ENCODE measurements at places on chromosomes 2 and 18. TPM values are rescaled to one million over a fixed set of nuclear protein-coding genes. Genes with fewer than 3 reads are reported as not detected.

DNA sequence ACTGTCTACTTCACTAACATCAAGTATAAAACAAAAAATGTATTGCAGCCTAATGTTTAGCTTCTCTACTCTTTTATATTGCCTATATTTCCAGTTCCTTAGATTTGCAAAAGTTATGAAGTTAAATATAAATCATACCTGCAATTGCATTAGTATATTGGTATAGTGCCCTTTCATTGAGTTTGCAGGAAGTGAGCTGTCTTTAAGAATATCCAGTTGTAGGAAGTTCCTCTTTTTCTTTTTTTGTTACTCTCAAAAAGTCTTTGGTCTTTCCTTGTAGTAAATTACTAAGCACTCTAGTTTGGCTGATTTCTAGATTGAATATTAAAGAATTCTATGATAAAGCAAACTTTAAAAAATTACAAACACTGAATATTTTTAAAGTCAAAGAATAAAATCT lies 71.3 kb upstream of the FN1 start:
- no peak for DNase-seq

DNA sequence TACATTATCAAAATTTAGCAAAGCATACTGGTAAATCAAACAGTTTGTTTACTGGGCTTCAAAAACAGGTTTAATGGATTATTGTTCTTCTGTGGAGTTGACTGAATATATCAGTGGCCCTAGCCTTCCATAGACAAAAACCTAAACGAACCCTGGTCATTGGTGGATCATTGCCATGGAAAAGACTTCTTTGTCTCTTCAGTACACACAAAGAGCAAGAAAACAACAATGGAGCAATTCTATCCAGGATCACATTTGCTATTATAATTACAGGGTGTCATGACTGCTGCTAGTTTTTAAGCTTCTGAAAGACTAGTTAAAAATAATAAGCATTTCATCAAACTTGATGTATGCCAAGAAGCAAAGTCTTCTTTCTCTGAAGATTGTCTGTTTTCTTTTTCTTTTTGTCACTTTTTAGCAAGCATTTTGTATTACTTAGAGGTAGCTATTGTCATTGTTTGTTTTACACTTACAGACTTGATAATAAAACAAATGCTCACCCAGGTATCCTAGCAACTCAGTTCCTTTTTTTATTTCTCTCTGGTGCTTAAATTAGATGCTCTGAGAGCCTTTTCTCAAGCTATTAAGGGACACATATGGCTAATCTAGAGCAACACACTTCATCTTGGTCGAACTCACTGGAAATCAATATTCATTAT lies 1228.7 kb upstream of the DDX18 start:
- no peak for DNase-seq

The BZW1 gene
- total RNA-seq, result 158 TPM

DNA sequence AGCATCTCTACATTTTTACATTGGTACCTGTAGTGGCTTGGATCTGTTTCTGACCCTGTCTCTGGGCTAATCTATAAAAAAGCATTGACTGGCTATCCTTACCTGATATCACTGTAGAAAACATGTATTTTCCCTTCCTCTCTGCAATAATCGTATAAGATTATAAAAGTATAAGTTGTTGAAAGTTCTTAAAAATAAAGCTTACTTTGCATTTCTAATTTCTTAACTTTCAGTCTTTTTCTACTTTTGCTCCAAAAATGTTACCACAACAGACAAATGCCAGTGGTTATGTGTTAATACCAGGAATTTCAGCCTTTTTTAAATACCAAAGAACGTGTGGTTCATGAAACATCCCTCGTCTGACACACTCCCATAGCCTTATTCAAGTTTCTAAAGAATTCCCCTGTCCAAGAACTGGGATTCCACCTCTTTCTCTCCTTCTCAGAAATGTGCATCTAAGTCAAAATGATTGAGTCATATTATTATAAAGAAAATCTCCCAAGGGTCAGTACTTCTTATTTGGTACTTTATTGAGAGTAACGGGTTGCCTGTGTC lies 28.5 kb upstream of the ACKR3 start:
- no peak for DNase-seq

The IL36RN gene
- total RNA-seq, result not detected

The RBM44 gene
- total RNA-seq, result 0.55 TPM

DNA sequence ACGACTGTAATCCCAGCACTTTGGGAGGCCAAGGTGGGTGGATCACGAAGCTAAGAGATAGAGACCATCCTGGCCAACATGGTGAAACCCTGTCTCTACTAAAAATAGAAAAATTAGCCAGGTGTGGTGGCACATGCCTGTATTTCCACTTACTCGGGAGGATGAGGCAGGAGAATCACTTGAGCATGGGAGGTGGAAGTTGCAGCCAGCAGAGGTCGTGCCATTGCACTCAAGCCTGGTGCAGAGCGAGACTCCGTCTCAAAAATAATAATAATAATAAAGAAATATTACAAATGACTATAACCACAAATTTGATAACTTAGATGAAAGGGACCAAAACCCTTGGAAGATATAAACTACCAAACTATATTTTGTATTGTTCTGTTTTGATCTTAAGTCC lies 226.3 kb upstream of the GULP1 start:
- DNase-seq, result no peak

The HSBP1L1 gene
- total RNA-seq, result 21.4 TPM

DNA sequence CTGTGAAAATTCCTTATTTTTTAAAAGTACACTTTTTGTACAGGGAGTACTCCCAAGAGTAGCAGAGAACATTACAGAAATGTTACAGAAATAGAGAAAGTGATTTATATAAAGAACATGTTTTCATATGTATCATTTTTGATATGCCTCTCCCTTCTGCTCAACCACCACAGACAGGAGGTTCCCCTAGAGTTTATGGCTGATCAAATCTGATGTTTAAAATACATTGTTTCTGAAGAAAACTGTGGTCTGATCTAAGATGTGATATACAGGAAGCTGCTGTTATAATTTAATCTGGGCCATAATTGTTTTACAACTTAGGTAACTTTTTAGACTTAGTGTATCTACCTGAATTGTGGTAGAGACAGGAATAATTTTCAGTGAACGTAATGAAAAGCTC lies 37.0 kb downstream of the STAT4 start:
- no peak for DNase-seq

- DNase-seq, result no peak
These were observed 203.8 kb upstream of the SIX2 start for GRCh38 chr2:45212953-45213635.

The ALPI gene
- 1.0 TPM for total RNA-seq

DNA sequence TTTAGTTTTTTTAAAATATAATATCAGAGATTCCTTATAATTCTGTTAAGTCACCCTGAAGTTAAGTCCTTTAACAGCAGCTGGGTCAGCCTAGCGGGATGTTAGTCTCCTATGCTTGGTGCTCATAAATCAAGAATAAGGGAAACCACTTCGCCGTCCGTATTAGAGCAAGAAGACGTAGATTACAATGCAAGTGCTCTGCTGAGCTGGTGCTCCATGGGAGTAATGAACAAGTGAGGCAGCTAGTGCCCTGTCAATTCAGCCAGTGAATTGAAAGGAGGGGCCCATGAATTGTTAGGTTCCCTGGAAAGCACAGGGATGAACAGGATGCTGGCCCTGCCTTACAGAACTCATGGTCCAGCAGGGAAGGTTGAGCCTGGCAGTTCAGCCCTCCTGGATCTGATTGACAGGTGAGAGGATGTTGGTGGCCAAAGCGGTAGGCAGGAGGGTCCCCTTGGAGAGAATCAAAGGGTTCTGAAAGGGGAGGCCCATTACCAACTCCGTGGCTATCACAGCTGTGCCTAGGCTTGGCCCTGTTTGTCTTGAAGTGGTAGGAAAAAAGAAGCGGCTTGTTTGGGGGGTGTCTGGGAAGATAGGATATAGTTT lies 30.8 kb downstream of the PLB1 start:
- DNase-seq, result no peak

- no peak for DNase-seq
These were observed 31.3 kb upstream of the BIN1 start for GRCh38 chr2:127138281-127138680.

DNA sequence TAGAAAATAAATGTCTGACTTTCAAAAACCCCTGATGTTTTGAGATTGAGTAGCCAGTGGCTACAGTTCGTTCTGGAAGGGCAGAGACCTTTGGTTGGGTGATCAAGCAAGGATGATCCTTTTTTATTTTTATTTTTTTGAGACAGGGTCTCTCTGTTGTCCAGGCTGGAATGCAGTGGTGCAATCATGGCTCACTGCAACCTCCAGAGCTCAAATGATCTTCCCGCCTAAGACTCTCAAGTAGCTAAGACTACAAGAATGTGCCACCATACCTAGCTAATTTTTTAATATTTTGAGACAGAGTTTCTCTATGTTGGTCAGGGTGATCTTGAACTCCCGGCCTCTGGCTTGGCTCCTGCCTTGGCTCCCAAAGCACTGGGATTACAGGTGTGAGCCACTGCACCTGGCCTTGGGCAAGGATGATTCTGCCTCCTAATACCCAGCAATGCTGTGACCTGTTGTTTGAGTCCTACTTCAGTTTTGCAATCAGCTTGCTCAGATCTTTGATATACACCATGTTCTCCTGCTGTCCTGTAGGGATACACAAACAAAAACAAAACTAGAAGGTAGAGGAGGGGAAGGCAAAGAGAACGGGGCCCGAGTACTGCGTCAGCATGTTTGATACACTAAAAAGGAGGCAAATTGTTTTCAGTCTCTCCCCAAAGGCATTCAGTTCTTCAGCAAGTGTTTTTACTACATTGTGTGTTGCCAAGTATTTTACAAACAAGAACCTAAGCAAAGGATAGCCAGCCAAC lies 59.2 kb upstream of the LYPD6B start:
- no peak for DNase-seq

GRCh38 chr2:216559625-216560156 lies 61.0 kb downstream of the RPL37A start:
- DNase-seq, result no peak

- no peak for DNase-seq
These were observed 658.3 kb upstream of the NXPH2 start for GRCh38 chr2:139438478-139438877.

GRCh38 chr18:57207124-57207916 lies 60.4 kb downstream of the BOD1L2 start:
- DNase-seq, result no peak

The SPAST gene
- 18.1 TPM for total RNA-seq

DNA sequence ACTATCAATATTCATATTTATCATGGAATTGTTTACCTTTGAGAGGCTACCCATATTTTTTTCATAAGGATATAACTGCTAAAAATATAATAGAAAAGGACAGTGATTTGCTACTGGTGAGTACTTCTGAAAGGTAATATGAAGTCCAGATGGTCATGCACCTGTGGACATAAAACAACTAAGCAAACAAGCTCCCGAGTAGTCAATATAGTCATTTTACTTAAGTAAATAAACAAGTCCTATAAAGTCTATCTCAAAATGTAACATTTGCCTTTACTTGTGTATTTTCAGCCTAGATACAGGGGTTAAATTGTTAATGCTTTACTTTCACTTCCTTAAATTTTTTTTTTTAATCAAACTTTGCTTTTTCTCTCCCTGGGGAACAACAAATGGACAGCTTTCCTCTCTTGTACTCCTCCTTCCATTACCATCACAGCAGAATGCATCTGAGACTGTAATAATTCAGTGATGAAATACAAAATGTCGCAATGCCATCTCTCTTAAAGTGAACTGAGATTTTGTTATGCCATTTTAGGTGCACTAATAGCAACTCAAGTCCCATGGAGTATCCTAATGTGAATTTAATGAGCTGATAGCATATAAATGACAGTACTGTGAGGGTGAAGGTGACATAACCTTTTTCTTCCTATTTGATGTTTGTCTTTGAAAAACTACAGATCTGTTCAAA lies 1325.4 kb upstream of the ZEB2 start:
- no peak for DNase-seq

- DNase-seq, result no peak
These were observed 1.4 kb upstream of the KHK start for GRCh38 chr2:27085062-27085672.

The ATP6V1B1 gene
- total RNA-seq, result 1.6 TPM

DNA sequence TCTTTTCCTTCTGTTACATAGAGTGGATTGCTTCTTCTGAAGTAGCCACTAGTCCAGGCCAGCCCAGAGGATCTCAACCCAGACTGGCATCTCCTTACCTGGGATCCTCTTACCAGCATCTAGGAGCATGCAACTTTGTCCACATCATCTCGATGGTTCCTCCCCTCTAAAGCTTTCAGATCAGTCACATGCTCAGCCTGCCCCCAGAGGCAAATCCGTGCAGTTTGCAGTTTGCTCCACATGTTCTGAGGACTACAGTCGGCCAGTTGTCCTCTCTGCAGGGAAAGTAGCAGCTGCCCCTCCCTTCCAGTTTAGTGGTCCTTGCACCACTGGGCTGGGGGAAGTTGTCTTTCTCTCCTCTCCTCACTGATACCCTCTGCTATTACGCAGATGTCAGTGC lies 259.8 kb upstream of the APCDD1 start:
- no peak for DNase-seq

The CHRNG gene
- not detected for total RNA-seq

- peak; percentile 49 for DNase-seq
These were observed 26.4 kb upstream of the MSTN start for GRCh38 chr2:190088917-190089316.

GRCh38 chr18:48796491-48797205 lies 154.1 kb downstream of the SMAD7 start:
- no peak for DNase-seq

The ADAM23 gene
- 2.4 TPM for total RNA-seq

The TRABD2A gene
- total RNA-seq, result 0.52 TPM

DNA sequence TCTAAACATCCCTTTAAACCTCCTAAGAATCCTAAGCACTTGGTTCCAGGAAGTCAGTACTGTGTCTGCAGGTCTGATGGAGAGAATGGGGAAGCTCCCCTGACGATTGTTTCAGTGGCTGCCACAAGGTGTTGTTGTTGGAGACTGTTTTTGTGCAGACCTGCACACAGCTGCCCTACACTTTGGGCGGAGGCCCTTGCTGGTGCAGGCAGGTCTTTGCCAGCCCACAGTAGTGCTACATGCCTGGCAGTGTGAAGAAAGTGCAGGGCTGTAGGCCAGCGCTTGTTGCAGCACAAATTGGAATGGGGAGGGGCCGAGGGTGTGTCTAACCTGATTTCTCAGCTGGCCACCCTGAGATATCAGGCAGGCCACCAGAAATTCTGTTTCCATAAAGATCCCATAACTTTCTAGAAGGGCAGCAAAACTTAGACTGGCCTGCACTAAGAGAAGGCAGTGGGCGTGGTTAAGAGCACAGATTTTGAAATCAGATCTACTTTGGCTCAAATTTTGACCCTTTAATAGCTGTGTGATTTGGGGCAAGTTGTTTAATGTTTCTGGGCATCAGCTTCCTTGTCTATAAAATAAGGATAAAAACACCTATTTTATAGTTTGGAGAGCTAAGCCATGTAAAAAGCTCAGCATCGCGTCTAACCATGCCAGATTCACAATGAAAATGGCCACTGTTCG lies 83.7 kb upstream of the SLC1A4 start:
- DNase-seq, result peak; percentile 24

The GKN1 gene
- total RNA-seq, result not detected

- DNase-seq, result no peak
These were observed 90.3 kb upstream of the SESTD1 start for GRCh38 chr2:179354739-179355537.

- DNase-seq, result no peak
These were observed 30.8 kb downstream of the SESTD1 start for GRCh38 chr2:179233626-179234430.

The LIPG gene
- total RNA-seq, result 138 TPM
